ENCODE measurements at places on chromosomes 13 and 19.

GRCh38 chr13:27327633-27328032, 57.0 kb downstream of the RASL11A start:
- no peak for DNase-seq

- DNase-seq, result no peak
Measured at GRCh38 chr13:102909971-102910370, 64.1 kb downstream of the ERCC5 start.

DNA sequence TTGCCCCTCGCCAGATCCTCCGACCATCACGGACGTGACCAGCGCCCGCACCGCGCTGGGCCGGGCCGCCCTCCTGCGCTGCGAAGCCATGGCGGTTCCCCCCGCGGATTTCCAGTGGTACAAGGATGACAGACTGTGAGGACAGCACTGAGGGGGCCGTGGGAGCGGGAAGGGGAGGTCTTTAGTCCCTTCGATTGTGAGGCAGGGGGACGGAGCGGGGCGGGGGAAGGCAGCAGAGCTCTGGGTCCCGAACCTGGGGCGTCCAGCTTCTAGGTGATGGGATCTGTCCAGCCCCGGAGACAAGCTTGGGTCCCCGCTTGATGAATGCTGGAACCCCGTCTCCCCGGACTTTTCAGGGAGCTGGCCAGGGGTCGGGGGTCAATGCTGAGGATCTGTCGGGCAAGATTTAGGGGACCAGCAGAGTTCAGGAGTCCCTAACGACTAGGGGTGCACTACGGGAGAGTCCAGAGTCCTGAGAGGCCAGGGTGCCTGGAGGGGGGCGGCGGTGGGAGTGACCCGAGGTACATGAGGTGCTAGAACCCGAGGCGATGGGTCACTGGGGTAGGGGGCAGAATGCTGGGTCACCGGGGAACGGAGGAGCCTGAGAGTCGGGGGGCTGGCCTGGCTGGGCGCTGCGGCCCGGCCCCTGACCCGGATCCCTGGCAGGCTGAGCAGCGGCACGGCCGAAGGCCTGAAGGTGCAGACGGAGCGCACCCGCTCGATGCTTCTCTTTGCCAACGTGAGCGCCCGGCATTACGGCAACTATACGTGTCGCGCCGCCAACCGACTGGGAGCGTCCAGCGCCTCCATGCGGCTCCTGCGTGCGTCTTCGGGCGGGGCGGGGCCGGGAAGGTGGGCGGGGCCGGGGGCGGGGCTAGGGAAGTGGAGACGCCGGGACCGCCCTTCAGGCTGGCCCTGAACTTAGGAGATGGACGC, 14.6 kb downstream of the VSIG10L start:
- peak; percentile 89 for DNase-seq

DNA sequence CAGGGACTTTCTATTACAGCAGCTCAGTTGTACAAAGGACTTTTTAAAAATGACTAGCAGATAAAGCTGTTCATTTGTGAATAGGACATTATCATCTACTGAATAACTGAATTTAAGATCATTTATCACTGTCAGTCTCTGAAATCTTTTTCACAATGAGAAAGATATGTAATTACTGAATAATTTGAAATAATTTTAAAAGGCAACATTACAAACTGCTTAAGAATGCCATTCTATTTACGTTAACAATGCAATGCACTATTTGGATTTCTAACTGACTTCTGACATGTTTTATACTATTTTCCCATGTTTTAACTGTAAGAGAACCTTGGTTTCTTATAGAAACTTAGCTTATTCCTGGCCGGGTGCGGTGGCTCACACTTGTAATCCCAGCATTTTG, 2033.0 kb upstream of the PCDH20 start:
- DNase-seq, result no peak

DNA sequence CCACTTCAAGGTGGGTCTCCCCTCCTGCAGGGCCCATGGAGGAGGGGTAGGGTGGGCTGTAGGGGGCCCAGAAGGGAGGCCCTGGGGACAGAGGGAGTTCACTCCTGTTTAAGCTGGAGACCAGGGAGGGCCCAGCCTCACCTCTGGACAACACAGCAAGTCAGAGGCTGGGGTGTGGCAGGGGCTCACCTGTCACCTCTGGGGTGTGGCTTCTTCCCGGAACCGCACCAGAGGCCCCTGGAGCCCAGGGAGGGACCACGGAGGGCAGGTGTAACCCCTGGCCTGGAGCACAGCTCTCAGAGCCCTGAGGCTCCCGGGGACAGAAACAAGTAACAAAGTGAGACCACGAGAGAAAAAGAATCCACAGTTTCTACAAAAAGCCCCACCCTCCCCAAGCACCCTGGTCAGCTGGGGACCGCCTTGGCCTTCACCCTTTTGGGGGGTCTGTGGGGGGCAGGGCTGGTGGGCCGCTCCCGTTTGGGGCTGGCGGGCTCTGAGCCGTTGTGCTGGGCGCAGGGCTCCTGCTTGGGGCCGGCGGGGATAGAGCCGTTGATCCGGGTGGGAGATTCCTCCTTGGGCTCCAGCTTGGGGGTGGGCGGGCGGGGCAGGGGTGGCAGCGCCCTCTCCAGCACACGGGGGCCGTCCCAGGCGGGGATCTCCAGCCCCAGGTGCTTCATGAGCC, 8.0 kb downstream of the SIRT6 start:
- no peak for DNase-seq

Measured in H9 (cell line).